Activated CD8-positive, alpha-beta memory T cell treated with anti-CD3 and anti-CD28 coated beads for 1 hour (primary cell): ENCODE measurements at places on chromosomes 1 and 21.

DNA sequence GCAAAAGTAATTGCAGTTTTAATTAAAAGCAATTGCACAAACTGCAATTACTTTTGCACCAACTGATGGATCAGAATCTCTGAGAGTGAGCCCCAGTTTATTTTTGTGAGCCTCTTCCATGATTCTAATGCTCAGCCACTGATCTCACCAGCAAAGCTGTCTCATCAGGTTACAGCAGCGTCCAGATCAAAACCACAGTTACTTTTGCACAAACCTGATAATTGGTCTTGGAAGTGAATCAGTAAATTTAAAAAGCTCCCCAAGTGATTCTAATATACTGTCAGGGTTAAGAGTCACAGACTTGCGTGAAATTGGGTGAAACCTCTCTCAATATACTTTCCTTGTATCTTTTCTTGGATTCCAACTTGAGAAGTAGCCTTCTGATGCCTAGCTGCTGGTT lies 13.5 kb upstream of the CR2 start:
- no peak for DNase-seq

GRCh38 chr1:83970114-83970513 lies 28.8 kb downstream of the TTLL7 start:
- DNase-seq, result no peak

GRCh38 chr1:80566123-80566522 lies 1234.6 kb upstream of the ADGRL2 start:
- no peak for DNase-seq

DNA sequence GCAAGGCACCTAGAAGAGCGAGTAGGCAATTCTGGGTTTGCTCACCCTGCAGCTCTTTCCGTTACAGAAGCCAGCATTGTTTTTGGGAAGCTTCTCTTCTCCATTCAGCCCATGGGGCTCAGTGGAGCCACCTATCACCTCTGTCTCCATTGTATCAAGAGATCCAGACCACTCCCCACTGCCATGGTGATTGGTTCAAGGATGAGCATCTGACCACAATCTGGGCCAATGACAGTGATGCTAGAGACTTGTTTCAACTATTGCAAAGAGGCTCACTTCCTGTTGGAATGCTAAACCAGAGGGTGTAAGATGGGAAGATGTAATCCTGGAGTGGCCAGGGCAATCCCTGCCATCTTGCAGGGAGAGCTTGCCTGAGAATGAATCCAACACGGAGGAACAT lies 6.6 kb downstream of the SPATA21 start:
- DNase-seq, result no peak

DNA sequence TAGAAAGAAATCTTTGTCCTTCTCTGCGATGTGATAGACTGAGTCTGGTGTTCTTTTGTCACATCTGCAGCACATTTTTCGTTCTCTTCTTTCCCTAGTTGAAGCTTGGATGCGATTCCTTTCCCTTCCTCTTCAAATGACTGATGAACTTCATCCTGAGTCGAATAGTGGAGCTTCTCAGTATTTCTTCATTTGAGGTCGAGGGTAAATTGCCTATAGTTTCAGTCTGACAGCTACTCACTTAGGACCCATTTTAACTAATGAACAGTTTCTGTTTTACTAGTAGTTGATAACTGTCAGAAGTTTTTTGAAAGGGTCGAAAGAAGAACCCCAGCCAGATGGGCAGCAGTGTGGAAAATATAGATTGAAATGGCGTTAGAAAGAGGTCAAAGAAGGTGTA lies 4.7 kb upstream of the REG4 start:
- DNase-seq, result no peak
